ENCODE measurements at places on chromosomes 1 and 21.

- no peak for DNase-seq
These were observed 10.6 kb upstream of the NADK start for GRCh38 chr1:1788646-1789431.

DNA sequence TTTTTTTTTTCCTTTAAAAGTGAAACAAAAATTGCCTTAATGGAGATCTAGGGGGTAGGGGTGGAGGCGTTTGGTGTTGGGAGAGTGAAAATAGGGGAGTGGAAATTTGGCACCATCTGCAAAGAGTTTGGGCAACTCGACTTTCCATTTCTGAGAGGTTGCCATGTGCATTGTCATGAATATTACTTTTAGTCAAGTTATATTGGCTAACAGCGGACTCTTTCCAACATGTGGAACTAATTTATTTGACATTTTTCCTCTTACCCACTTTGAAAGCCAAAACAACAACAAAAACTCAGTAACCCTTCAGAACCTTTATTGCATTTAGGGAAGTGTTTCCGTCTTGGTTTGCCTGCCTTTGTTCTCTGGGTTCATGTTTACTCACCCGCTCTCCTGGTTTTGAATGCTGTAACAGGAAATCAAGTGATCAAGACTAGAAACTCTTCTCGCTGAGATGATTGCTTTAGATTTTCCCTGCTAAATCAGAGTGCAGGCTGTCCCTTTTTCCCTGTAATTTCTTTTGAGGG lies 70.4 kb downstream of the CACHD1 start:
- DNase-seq = peak; percentile 34

- DNase-seq = no peak
These were observed 87.0 kb downstream of the NMNAT2 start for GRCh38 chr1:183331091-183331742.

DNA sequence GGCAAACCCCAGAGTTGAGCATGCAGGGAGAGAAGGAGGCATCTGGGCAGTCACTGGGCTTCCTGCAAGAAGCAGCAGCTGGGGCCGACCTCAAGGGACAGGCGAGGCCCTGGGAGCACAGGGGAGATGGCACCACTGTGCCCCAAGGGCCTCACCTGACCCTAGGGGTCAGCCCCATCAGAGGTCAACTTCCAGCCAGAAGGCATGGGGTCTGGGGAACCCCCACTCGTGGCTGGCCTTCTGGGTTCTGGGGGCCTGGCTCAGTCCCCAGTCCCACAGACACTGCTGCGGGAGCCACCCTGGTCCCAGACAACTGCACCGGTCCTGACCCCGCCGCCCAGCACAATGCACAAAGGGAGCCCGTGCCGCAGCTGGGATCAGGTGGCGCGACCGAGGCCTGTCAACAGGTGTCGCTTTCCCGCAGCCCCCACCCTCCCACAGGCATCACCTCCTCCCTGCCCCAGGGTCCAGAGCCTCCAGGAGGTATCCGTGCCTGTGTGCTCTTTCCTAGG lies 6.2 kb downstream of the WNT9A start:
- DNase-seq = no peak

DNA sequence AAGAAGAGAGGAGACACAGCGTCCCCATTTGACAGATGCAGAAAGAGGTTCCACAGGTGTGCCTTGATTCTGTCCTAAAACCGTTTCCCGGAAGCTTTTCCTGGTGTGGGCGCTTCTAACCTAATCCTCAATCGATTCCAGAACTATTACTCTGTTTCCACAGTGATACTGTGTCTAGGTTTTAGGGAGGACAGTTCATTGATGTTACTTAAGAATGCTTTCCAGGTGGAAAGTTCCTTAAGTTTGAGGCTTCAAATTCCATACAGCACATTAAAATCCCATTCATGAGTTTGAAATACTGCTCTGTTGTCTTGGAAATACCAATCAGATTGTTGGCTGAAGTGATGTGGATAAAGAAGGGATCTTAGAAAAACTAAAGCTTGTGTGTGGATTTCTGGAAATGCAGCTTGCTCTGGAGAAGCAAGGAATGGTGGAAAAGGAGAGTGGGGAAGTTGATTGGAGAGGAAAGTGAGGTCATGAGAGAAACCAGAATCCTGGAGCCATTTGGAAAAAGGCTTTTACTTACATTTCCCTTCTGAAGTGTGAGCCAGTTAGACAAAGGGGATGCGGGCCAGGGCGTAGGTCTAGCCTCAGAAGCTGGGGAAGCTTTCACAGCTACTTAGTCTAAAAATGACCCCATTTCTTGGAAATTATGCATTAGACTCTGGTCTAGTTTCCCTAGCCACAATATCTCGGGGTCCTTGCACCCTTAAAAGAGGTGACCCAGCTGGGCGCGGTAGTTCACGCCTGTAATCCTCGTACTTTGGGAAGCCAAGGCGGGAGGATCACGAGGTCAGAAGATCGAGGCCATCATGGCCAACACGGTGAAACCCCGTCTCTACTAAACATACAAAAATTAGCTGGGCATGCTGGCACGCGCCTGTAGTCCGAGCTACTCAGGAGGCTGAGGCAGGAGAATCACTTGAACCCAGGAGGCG lies 6.7 kb downstream of the ELF3 start:
- no peak for DNase-seq

- no peak for DNase-seq
These were observed 254.2 kb upstream of the ADAMTS5 start for GRCh38 chr21:27221077-27221476.

DNA sequence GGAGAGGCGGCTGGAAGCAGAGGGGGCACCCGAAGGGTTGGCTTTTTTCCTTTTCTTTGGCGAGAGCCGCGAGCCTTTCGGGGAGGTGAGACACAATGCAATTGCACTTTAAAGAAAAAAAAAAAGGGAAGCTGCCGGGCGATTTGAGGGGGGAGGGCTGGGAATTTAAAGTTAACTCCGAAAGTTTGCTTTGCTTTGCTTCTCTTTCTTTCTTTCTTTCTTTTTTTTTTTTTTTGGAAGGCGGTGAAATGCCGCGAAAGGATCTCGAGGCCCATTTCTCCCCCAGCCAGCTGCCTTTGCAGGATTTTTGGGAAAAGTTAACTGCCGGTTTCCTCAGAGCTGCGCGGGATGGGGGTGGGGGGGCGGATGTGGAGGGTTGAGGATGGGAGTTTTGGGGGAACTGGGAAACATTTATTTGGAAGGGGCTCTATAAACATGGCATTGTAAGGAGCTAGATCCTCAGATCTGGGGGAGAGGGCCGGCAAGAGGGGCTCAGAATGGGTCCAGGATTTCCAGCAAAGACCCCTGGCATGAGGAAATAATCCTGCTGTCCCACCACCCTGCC lies 997 bp downstream of the ZNF362 start:
- DNase-seq = no peak

Measured in pons (tissue), 1 donor.